Liver (tissue), 10 donors: ENCODE measurements at places on chromosomes 3 and 15. TPM values are rescaled to one million over a fixed set of nuclear protein-coding genes. Genes with fewer than 3 reads are reported as not detected.

DNA sequence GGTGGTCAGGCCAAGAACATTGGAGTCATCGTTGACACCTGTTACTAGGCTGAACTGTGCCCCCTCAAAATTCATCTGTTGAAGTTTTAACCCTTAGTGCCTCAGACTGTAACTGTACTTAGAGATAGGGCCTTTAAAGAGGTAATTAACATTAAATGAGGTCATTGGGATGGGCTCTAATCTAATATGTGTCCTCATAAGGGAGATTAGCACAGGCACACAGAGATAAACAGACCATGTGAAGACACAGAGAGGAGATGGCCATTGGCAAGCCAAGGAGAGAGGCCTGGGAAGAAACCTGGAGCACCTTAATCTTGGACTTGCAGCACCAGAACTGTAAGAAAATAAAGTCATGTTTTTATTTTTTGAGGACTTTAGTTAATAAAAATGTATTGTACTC is 59.6 kb downstream of the PLCL2 start:
- H3K27ac ChIP-seq = no peak overlapping the region
- H3K27me3 ChIP-seq = no peaks in the 10 kb centered on the region
- no peaks in the 10 kb centered on the region for H3K4me1 ChIP-seq
- no peaks in the 10 kb centered on the region for H3K36me3 ChIP-seq

DNA sequence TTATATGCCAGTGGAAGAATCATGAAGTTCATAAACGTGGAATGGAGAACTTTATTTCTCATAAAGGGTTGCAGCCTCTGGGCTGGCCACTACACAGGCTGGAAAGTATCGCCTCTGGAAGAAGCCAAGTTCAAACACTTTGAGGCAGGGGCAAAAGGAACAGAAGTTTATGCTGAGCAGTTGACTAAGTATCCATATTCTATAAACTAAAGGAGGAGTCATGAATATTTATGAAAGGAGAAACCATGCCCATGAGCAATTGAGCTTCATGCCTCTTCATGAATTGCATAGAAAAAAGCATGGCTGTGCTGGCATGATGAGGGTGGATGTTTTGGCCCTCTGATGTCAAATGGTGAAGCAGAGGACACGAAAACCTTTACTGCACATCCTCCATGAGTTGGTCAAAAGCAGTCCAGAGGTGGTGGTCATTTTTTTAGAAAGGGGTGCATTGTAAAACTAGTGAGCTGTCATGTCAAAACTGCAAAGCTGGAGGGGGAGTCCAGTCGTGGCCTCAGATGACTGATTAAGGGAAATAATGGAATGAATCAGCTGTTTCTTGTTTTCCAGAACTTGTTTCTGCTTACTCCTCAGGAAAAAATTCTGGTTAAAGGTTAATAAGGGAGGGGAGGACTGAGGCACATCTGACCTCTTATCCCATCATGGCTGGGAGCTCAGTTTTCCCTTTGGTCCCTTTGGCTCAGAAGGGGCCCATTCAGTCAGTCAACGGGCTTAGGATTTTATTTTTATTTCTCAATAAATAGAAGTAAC is 276.7 kb downstream of the CHL1 start:
- no peaks in the 10 kb centered on the region for H3K36me3 ChIP-seq
- DNase-seq = no peak

DNA sequence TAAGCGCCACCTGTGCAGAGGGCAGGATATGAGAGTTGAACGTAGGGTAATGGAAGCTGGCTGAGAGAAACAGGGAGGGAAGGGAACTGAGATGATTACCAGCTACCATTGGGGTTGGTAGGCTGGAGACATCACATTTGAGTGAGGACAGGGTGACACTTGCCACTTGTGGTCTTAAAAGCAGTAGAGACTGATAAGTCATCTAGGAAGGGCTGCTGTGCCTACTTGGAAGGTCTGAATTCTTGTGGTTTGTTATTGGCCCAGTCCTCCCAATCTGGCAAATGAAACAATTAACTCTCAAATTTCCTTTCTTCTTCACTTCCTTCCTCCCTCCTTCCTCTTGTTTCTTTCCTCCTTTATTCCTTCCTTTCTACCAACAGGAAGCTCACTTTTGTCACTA is 46.8 kb downstream of the COL6A5 start:
- no peak overlapping the region for H3K27ac ChIP-seq
- no peaks in the 10 kb centered on the region for H3K36me3 ChIP-seq
- DNase-seq = no peak
- no peak overlapping the region for H3K4me3 ChIP-seq

DNA sequence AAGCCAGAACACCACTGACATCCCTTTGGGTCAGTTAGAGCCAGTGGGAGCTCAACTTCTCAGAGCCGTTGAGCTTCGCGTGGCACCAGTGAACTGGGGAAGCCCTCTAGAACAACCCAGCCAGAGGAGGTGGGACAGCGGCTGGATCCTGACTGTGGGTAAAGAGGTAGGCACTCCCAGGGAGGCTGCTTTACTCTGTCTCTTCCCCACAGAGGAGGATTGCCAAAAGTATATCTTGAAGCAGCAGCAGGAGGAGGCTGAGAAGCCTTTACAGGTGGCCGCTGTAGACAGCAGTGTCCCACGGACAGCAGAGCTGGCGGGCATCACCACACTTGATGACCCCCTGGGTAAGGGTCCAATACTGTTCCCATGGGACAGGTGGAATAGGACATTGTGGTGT is 1.2 kb downstream of the MYD88 start:
- H3K27ac ChIP-seq = no peak overlapping the region
- H3K27me3 ChIP-seq = no peaks in the 10 kb centered on the region
- peaks cover 39% of the 10 kb centered on the region for H3K4me1 ChIP-seq
- peak; percentile 32 for DNase-seq
- peak overlapping the region; percentile 83 for H3K4me3 ChIP-seq
- peaks cover 18% of the 10 kb centered on the region for H3K36me3 ChIP-seq

- no peak overlapping the region for H3K4me3 ChIP-seq
- DNase-seq = no peak
- H3K36me3 ChIP-seq = no peaks in the 10 kb centered on the region
- H3K27ac ChIP-seq = no peak overlapping the region
- H3K27me3 ChIP-seq = no peaks in the 10 kb centered on the region
These were observed 35.9 kb downstream of the PRR23E start for GRCh38 chr3:127228866-127229265.

DNA sequence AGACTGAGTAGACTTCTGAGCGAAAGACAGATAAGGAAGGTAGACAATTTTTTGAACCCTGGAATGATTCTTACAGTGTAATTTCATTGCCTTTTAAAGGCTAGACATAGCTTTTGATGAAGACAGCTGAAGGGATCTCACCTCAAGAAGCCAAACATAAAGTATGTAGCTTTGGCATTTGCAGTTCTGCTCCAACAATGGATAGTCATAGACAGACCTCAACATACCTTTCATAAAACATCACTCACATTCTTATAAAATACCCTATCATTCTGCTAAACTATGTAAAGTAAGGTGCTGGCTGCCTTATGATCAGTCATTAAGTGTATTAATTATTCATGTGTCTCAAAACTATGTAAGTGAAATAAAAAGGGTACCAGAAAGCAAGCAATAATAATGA is 70.0 kb downstream of the UBE3A start:
- H3K4me1 ChIP-seq = no peaks in the 10 kb centered on the region
- H3K36me3 ChIP-seq = peaks cover 10% of the 10 kb centered on the region
- no peaks in the 10 kb centered on the region for H3K27me3 ChIP-seq
- no peak for DNase-seq

- peaks cover 18% of the 10 kb centered on the region for H3K36me3 ChIP-seq
- no peak for DNase-seq
- H3K4me3 ChIP-seq = no peak overlapping the region
- H3K27me3 ChIP-seq = no peaks in the 10 kb centered on the region
- no peaks in the 10 kb centered on the region for H3K4me1 ChIP-seq
These were observed 23.8 kb downstream of the RLBP1 start for GRCh38 chr15:89197503-89197971.

DNA sequence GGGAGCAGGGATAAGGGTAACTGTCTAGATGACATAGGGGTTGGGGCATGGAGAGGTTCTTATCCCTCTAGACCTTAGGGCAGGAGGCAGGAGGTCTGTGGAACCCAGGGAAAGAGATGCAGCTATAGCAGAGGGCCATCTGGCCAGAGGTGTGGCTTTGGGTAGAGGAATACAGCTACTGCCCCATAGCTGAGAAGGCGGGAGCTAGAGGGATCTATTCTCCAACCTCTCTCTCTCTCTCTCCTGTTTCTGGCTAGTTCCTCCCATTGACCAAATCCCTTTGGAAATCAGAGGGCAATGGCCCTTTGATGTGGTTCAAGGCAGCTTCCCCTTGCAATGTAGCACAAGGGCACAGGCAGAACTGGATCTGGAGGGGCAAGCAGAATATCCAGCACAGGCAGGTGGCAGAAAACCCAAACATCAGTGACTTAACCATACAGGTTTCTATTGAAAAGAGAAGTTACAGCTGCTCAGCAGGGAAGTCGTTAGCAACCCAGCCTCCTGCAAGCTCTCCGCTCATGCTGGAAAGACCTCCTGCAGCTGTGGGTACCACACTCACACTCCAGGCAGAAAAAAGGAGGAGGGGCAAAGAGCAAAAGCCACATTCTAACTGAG is 22.3 kb upstream of the LMOD3 start:
- H3K36me3 ChIP-seq = no peaks in the 10 kb centered on the region
- H3K27me3 ChIP-seq = peaks cover under 1% of the 10 kb centered on the region
- peaks cover 1% of the 10 kb centered on the region for H3K4me1 ChIP-seq
- no peak overlapping the region for H3K4me3 ChIP-seq

GRCh38 chr15:65947041-65947440 is 77.8 kb downstream of the RAB11A start:
- H3K4me3 ChIP-seq = no peak overlapping the region
- no peaks in the 10 kb centered on the region for H3K27me3 ChIP-seq
- no peak for DNase-seq
- H3K27ac ChIP-seq = no peak overlapping the region

DNA sequence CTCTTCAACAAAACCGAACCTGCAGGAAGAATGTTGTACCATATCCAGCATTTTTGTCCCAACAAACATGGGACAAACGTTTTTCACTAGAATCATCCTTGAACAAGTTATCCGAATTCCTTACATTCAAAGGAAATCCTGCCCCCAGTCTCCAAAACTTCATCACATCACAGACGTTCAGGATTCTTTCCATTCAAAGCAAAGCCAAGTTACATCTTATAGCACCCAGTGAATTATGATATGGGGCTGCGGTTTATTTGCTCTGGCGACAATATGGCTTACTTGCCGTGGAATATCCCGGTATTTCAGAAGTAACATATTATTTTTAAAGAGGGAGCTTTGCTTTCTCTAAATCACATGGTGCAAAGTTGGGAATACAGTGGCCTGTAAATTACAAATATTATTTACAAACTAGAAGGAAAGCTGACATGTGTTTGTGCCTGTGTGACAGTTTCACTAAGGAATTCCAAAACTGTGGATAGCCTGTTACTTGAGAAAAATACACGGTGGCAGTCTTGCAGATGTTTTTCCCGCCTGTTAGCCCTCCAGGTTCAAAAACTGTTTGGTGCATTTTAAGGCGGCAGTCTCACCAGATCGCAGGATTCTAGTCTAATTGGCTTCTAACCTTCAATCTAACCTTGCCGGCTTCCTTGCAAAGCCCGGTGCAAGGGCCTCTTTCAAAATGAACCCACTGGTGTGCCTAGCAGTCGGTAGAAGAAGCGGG is 736 bp upstream of the MBNL1 start:
- H3K27ac ChIP-seq = peak overlapping the region; percentile 98
- H3K36me3 ChIP-seq = no peaks in the 10 kb centered on the region
- H3K27me3 ChIP-seq = no peaks in the 10 kb centered on the region
- peaks cover 18% of the 10 kb centered on the region for H3K4me1 ChIP-seq

DNA sequence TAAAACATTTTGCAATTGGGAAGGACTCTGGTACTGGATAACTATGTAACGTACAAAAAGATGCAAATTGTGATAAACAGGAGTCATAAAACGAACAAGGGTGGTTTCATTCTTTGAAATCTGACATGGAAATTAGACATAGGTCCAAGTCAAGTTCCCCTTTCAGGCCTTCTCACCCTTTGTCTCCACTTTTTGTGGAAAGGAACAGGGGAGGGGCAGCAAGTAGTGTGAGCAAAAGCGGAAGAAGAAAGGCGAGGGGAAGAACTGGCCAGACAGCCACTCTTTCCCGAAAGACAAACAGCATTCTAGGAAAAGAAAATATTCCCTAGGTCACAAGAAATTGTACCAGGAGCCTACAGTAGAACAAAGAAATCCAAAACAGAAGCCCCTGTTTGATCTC is 52.6 kb downstream of the MCF2L2 start:
- H3K4me3 ChIP-seq = no peak overlapping the region
- H3K27ac ChIP-seq = no peak overlapping the region
- H3K4me1 ChIP-seq = no peaks in the 10 kb centered on the region
- peaks cover 3% of the 10 kb centered on the region for H3K27me3 ChIP-seq

GRCh38 chr15:62945760-62946159 is 96.8 kb upstream of the TPM1 start:
- no peak overlapping the region for H3K27ac ChIP-seq
- H3K4me1 ChIP-seq = peaks cover 9% of the 10 kb centered on the region
- no peak overlapping the region for H3K4me3 ChIP-seq
- H3K27me3 ChIP-seq = no peaks in the 10 kb centered on the region
- no peaks in the 10 kb centered on the region for H3K36me3 ChIP-seq

DNA sequence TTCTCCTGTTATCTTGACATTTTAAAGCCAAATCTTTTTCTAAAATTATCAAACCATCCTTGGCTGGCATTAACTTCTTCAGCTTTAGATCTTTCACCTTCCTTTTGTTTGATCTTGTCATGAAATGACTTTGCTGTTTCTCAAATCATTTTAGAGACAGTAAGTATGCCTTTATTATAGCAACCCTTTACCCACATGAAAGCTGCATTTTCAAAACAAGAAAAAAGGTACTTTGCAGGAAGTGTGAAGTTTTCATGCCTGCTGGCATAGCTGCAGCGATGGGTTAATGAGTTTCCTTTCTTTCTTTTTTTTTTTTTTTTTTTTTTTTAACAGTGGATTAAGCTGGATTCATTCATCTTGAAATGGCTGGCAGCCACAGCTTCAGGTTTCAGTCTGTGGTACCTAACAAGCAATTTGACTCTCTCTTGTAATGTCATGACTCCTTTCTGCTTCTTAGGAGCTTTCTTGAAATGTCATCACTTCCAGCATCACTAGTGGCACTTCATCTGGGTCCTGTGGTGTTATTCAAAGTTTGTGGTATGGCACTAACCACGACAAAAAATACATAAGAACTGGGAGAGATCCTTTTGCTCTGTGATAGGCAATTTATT is 18.8 kb downstream of the SLC25A26 start:
- H3K27me3 ChIP-seq = no peaks in the 10 kb centered on the region
- no peaks in the 10 kb centered on the region for H3K4me1 ChIP-seq
- no peak for DNase-seq
- peaks cover 7% of the 10 kb centered on the region for H3K36me3 ChIP-seq
- H3K27ac ChIP-seq = no peak overlapping the region

The SLC9A9 gene
- total RNA-seq = 15.0 TPM

The SHQ1 gene
- total RNA-seq = 7.1 TPM

The PRRT3 gene
- 0.79 TPM for total RNA-seq

The SPATA12 gene
- total RNA-seq = not detected

The SLC7A14 gene
- under 0.01 TPM for total RNA-seq
